HEK293T (cell line): ENCODE measurements at places on chromosomes 16 and 17.

GRCh38 chr16:27410761-27411160 is 8.8 kb downstream of the IL21R start:
- DNase-seq, result no peak

DNA sequence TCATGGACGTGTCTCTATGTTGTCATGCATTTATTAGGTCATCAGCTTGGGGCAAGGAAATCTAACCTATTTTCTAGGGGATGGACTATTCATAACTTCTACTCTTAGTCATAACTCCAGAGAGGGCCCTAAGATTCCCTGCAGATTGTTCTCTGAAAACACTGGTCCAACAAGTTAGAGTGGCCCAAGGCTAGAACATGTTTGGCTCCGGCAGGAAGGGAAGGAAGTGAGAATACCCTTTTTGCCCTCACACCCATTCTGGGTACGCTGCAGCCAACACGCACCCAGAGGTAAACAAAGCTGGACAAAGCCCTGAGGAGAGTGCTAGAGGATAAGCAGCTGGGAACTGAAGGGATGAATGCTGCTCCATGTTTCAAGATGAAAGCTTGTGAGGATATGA is 9.9 kb downstream of the C16orf86 start:
- DNase-seq, result no peak

GRCh38 chr17:6558932-6559752 is 2.8 kb upstream of the PITPNM3 start:
- no peak for DNase-seq

DNA sequence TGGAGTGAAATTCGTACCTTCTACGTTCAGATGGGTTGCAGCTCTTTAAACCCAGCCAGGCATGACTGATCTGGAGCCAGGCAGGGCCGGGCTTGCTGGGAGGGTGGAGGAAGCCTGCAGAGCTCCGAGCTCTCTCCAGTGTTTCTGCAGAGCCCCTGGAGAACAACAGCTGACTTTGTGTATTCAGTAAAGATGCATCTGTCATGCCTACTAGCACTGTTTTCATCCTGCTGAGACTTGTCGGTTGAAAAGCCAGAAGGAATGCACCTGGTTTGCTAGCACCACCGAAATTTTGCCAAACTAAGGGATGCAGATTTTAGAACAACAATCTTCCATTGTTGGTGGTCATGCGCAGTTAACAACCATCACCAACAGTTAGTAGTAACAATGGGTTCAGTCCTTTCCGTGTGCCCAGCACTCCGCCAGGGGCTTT is 22.4 kb upstream of the SCNN1B start:
- DNase-seq, result peak; percentile 38

GRCh38 chr17:46175891-46176290 is 17.3 kb downstream of the KANSL1 start:
- DNase-seq, result no peak

DNA sequence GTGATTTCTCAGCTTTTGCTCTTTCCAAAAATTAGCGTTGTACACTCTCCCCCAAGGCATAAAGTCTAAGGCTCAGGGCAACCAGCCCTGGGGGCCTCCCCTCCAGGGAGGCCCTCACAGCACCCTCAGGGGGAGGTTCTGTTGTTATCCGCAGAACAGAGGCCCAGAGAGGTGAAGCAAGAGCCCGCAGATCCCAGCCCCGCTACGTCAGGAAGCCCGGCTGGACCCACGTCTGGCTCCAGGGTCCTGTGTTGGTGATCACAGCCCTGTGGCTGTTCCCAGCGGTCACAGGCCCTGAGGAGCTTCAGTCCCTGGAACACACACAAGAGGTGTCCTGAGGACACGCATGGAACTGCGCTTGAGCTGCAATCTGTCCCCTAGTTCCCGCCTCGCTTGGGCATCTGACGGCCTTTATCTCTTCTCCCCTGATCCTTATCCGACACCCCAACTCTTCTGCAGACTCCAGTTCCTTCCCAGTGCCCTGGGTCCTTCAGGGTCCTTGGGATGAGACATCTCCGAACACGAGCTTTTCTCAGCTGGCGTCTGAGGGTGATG is 1.1 kb upstream of the ZG16B start:
- no peak for DNase-seq

- DNase-seq, result no peak
Measured at GRCh38 chr17:32288615-32289014, 23.0 kb downstream of the RHBDL3 start.

DNA sequence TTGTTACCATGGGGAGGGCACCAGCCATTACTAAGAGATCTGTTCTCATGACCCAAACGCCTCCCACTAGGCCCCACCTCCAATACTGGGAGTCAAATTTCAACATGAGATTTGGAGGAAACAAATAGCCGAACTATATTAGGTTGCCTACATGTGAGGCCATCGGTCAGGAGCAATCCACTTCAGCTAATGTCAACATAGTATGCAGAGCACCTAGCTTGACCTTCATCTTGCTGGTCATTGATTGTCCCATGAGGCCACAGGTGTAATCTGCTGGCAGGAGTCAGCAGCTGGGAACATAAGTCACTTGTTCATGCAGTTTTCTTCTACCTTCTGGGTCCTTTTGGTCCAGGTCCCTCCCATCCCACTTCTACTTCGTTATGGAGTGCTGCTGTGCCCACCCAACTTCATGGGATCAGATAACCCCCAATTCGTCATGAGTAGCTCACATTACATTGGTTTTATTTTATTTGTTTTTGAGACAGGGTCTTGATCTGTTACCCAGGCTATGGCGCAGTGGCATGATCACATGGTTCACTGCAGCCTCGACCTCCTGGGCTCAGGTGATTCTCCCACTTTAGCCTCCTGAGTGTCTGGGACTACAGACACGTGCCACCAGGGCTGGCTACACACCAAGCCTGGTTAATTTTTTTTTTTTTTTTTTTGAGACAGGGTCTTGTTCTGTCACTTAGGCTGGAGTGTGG is 5.9 kb upstream of the KPNA2 start:
- no peak for DNase-seq

DNA sequence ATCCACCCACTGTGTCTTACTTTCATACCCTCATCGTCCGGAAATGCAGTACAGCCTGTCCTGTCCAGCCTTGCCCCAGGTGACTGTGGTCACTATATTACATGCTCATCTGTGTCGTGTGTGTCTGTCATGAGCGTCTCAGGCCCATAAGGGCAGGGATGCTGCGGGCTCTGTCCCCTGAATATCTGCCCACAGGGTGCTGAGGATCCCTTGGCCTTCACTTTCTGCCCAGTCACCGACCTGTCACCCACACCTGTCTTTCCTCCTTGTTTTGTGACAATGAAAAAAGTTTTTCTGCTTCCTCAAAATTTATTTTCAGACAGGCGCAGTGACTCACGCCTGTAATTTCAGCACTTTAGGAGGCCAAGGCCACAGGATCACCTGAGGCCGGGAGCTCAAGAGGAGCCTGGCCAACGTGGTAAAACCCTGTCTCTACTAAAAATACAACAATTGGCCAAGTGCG is 1.4 kb upstream of the CTRB1 start:
- no peak for DNase-seq

- DNase-seq, result no peak
Measured at GRCh38 chr16:15593235-15593634, 49.7 kb downstream of the MARF1 start.

GRCh38 chr17:50021681-50022370 is 26.8 kb upstream of the DLX3 start:
- DNase-seq, result no peak

DNA sequence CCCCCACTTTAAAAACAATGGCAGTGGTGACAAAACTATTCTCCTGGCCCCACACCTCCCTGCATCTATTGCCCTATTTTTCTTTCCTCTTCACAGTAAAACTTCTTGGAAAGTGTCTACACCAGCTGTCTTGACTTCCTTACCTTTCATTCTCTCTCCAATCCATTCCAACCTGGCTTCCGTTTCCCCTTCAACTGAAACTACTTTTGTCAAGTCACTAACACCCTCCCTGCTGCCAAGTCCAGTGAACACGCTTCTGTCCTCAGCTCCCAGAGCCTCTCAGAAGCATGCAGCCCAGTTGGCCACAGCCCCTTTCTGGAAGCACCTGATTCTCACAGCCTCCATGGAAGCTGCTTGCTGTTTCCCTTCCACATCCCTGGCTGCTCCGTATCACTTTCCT is 4.0 kb upstream of the SCN4A start:
- DNase-seq, result no peak

- no peak for DNase-seq
Measured at GRCh38 chr17:39600997-39601597, 6.6 kb downstream of the NEUROD2 start.

DNA sequence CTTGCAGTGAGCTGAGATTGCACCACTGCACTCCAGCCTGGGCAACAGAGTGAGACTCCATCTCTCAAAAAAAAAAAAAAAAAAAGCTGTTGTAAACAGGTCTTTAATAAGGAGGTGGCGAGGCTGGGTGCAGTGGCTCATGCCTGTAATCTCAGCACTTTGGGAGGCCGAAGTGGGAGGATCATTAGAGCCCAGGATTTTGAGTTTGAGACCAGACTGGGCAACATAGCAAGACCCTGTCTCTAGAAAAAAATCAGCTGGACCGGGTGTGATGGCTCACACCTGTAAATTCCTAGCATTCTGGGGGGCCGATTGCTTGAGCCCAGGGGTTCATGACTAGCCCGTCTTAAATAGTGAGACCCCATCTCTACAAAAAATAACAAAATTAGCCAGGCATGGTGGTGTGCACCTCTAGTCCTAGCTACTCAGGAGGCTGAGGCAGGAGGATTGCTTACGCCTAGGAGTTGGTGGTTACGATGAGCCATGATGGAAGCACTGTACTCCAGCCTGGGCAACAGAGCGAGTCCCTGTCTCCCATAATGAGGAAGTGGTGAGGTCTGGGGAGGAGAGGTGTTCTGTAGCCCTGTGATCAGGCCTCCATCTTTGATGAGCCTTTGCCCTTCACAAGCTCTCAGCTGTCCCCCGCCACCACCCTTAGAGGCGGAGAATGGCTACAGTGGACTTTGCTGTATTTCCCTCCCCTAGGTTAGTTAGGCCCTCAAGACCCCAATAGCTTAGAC is 36.2 kb downstream of the ZNF778 start:
- no peak for DNase-seq

DNA sequence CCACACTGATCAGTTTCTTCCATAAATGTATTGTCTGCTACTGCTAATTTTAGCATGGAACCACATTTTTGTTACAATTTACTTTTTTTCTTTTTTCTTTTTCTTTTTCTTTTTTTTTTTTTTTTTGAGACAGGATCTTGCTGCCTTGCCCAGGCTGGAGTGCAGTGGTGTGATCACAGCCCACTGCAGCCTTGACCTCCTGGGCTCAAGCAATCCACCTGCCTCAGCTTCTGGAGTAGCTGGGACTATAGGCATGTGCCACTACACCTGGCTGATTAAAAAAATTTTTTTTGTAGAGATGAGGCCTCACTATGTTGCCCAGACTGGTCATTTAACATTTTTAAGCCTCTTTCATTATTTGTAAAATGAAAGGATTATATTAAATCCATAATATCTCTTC is 19.1 kb downstream of the ZPBP2 start:
- no peak for DNase-seq

DNA sequence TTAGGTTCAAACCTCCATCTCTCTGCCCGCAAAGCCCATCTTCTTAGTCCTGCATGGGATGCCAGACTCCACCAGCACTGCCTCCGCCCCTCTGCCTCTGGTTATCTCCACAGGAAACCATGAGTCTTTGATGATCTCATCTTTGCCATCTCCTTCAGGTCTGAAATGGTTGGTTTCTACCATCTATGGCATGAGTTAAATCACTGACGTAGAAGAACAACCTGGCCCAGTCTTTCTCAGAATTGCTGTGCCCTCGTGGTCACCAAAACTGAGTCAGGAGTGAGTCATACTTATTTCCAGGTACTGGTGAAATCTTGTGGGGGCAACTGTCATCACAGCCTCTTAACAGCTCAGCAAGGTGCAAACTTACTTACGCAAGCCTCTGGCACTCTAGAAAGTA is 468.7 kb upstream of the C16orf82 start:
- DNase-seq, result no peak

- no peak for DNase-seq
Measured at GRCh38 chr17:76845541-76846017, 22.6 kb upstream of the MGAT5B start.

DNA sequence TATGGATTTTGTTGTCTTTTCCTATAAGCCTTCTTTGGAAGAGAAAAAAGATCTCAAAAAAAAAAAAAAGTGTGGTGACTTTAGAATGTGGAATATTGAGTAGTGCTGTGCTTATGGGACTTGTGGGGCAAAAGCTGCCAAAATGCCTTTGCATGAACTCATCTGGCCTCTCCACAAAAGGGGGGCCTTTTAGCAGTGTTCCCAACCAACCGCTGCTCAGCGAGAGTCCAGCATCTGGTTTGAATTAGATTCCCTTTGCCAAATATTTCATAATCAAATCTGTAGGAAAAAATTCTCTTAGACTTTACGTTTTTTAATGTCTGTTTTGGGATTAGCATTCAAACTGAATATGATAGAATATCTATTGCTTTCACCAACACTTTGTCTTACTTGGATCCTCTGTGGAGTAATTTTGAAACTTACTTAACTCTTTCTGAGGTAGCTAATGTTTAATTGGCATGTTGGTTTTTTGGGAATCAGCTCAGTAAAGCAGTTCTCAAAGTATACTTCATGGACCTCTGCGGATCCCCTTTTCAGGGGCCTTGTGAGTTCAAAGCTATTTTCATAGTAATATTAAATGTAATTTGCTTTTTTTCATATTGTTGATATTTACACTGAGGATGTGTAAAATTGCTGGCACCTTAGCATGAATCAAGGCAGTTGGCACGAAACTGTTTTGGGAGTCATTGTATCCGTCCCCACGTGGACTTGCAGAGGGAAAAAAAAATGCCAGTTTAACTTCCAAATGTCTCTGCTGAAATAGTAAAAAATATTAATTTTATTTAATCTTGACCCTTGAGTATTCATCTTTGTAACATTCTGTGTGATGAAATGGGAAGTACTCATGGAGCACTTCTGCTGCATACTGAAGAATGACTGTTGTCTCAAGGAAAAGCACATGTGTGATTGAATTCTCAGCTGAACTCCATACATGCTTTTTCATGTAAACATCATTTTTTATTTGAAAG is 34.7 kb upstream of the VPS4A start:
- DNase-seq, result no peak

- no peak for DNase-seq
Measured at GRCh38 chr16:48540222-48540900, 69.6 kb downstream of the N4BP1 start.
